ENCODE measurements at places on chromosomes 1 and 21.

DNA sequence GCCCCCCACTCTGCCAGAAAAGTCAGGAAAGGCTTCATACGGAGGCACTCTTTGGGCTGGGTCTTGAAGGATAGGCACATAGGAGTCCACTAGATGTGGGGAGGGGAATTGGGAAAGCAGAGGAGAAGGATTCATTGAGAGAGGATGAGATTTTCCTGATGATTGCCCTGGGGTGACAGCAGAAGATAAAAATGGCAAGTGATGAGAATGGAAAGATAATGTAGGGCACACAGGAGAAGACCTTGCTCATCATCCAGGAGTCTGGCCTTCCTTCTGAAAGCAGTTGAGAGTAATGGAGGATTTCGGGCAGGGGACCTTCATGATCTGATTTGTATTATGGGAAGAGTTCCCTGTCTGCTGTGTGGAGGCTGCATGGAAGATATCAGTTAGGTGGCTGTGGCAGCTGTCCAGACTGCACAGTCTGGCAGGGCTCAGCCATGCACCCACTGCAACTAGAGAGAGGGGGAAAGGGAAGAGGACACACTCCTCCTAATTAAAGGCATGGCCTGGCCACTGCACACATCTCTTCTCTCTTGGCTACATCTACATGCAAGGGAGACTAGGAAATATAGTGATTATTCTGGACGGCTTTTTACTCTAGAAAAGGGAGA lies 9.6 kb upstream of the FABP3 start:
- DNase-seq: no peak

DNA sequence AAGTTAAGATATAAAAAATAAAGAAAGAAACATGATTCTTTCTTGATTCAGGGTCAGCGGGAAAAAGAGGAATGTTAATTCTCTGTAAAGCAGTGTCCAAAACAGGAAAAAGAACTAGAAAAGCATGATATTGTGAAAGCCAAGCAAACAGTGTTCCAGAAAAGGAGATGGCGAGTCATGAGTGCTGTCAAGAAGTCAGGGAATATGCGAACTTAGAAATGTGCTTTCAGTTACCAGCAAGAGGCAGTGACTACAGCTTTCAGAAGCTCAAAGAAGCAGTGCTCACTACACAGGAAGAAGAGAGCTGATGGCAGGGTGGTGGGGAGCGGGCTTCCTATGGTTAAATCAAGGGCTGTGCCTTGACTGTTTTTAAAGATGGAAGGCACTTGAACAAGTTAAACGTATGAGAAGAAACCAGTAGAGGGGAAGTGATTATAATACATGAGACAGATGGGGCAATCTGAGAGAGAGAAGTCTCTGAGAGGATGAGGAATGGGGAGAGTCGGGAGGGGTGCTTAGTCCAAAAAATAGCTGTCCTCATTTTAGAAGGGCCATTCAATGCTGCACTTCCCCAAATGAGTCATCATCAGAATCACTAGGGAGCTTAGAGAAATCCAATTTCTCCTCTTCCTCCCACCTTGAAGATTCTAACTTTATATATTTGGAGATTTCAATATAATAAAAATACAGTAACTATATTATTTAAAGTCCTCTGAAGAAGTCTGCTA lies 90.4 kb downstream of the KCNK1 start:
- no peak for DNase-seq

DNA sequence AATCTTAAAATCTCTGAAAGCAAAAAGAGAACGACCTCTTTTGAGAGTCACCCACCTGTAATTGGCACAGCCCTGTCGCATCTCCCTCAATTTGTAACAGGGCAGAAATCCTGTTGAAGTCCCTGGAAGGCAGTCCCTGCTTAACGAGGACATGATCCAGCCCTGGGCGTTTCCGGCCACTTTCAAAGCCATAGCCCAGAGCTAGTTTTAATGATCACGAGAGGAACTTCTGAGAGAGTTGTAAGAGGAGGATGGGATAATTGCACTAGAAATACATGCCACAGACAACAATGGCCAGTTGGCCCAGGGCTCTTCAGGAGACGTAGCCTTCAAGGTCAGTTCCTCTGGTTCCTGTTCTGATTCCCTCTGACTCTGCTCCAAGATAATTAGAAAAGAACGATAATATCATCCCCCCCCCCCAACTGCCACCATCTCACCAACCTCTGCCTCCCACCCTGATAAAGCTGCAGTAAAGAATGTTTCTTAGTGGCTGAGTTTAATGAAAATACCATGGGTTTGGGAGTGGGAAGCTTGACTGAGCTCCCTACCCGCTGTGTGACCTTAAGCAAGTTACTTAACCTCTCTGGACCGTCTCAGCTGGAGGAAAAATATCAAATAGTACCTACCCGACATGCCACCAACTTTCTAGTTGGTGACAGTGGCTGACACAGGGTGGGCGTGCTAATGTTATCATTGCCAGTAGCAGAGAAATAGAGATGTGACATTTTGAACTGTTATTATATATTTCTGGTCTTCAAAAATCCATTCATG lies 140.0 kb downstream of the OMA1 start:
- no peak for DNase-seq

GRCh38 chr1:209884665-209885117 lies 53.3 kb upstream of the SYT14 start:
- DNase-seq: no peak

DNA sequence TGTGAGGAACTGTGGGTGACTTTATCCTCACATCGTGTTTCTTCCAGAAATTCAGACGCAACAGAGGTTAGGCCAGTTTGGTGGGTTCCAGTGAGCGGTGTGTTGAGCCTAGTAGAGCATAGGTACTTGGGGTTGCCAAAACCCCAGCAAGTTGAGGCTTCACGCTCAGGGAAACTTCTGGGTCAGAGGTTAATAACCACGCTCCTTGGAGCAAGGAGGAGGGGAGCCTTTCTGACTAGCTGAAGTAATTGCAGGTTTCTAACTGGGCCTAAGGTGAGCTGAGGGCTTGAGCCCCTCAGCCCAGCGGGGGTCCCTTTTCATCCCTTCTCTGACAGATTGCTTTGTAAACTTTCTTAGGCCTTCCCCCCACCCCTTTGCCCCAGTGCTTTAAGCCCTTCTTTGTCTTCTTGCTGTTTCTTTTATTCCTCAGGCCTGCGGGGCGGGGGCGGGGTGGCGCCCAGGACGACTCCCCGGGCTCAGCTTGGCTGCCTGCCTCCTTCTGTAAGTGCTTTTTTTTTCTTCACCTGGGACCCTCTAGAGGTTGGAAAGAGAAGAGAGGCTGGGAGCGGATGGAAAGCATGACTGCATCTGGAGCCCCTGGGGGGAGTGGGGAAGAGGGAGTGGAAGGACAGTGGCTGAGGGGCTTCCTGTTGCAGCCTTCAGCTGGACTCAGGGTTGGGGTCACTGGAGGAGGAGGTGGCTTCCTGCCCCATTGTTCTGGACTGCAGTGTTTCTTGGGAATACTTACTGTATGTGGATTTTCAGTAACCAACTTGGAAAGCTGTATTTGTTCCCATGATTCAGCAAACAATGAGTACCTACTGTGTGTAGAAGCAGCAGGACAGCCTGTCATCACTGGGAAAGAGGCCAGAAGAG lies 1.3 kb upstream of the ZNF436 start:
- DNase-seq: no peak

GRCh38 chr1:225928186-225929175 lies 4.4 kb upstream of the PYCR2 start:
- DNase-seq: no peak

DNA sequence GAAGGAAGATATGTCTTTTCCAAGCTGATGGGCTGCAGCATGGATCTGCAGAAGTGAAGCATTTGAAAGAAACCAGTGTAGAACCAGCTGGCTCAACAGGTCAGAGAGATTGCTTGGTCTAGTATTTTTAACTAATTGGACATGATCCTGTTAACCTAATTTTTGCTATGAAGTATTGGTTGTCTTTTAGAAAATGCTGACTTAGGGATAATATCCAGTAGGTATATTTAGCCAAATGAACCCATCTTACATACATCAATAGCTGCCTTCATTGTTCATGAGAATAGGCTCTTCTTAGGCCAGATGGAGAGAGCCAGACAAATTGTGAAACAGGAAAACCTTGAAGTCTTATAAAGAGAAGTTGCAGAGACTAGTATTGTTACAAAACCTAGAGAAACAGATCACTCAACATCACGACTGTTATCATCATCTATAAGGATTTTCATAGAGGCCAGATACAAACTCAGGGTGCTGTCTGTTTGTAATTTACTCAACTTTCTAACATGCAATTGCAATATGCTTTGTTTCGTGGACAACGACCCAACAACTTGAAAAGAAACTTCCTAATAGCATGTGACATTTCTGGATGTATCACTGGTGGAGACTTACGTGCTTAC lies 148.2 kb downstream of the DISC1 start:
- DNase-seq: no peak

DNA sequence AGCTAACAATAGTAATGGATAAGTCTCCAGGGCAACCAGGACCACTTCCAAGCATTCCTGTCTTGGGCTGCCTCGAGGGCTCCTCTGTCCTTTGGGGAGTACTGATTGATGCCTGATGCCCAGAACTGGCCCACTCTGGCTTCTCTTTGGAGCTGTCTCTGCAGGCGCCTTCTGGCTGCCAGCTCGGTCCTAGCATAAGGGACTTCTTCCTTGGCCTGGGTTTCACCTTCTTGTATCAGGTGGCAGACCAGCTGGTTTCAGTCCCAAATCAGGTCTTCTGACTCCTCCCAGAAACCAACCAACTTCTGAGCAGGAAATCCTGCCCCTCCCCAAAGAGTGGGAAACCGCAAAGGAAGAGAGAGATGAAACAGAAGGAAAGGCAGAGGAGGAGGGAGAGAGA lies 10.6 kb downstream of the G0S2 start:
- no peak for DNase-seq

DNA sequence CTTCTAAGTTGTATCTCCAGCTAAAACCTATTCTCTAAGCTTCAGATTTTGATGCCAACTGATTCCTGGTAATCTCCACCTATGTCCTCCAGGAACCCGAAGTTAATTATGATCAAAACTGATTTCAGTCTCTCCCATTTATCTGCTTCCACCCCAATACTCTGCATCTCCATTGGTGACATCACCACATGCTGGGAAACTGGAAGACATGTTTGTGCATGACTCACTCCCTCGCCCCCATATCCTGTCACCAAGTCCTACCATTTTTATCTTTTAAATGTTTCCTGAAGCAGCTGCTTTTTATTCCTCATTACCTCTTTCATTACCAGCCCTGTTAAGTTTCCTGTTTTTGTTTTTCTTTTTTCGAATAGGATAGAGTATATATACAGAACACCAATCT lies 228.5 kb downstream of the LRRC40 start:
- no peak for DNase-seq

- DNase-seq: no peak
These were observed 64.2 kb upstream of the ERRFI1 start for GRCh38 chr1:8090241-8090702.

- no peak for DNase-seq
These were observed 99.9 kb downstream of the CD247 start for GRCh38 chr1:167418391-167418790.

- DNase-seq: no peak
These were observed 20.2 kb upstream of the IVNS1ABP start for GRCh38 chr1:185337246-185337645.

GRCh38 chr1:246760422-246761347 lies 36.5 kb downstream of the SCCPDH start:
- DNase-seq: no peak

GRCh38 chr1:186915555-186915954 lies 86.8 kb downstream of the PLA2G4A start:
- no peak for DNase-seq

DNA sequence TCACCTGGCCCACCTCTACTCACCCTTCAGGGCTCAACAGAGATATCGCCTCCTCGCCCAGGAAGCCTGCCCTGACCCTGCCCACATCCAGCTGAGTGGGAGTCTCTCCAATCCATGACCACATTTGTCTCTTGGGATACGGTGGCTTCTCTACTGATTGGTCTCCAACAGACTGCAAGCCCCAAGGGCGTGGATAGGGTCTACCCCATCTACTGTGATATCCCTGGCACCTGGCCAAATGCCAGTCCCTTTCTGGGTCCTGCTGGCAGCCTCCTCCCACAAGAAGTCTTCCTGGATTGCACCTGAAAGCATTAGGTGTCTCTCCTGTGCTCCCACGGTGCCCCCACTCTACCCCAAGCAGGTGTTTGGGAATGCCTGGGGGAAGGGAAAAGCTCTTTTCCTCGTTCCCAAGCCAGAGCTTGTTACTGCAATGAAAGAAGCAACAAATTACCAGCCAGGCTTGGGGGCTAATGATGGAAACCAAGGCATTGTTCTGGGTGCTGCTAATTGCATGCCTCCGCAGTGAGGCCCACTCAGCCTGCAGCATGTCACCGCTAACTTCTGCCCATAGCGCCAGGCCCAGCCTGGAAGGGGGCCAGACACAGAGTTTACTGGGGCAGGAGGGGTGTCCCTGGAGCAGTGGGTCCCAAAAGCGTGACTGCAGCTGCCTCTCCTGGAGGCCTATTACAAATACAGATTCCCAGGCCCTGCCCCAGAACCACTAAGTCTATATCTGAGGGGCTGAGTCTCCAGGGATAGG lies 90.7 kb upstream of the IFFO2 start:
- no peak for DNase-seq

DNA sequence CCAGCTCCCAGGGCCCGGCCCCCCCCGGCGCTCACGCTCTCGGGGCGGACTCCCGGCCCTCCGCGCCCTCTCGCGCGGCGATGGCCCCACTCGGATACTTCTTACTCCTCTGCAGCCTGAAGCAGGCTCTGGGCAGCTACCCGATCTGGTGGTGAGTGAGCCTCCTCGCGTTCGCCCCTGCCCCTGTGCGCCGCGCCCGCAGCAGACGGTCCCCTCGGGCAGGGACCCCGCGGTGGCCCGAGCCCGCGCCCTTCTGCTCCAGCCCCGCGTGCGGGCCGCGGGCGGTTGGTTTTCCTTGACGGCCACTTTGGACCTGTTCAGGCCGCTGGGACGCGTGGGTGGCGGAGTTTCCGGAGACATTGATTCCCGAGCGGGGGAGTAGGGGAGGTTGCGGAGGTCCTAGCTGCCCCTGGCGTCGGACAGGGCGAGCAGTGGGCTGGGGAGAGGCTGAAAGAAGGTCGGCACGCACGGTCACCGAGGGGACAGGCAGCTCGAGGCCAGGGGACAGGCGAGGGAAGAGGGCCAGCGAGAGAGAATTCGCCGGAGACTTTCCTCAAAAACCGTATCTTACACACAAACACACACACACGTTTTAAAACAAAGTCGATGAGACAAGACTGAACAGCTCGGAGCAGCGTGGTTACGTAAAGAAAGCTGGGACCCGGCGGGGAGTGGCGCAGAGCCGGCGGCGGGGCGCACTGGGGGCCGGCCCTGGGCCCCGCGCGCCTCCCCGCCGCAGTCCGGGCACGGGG lies 427 bp downstream of the WNT3A start:
- no peak for DNase-seq

- DNase-seq: no peak
These were observed 29.3 kb downstream of the FOXO6 start for GRCh38 chr1:41390573-41390972.
